CD8-positive, alpha-beta memory T cell (primary cell): ENCODE measurements at places on chromosomes 6 and 20. TPM values are rescaled to one million over a fixed set of nuclear protein-coding genes. Genes with fewer than 3 reads are reported as not detected.

DNA sequence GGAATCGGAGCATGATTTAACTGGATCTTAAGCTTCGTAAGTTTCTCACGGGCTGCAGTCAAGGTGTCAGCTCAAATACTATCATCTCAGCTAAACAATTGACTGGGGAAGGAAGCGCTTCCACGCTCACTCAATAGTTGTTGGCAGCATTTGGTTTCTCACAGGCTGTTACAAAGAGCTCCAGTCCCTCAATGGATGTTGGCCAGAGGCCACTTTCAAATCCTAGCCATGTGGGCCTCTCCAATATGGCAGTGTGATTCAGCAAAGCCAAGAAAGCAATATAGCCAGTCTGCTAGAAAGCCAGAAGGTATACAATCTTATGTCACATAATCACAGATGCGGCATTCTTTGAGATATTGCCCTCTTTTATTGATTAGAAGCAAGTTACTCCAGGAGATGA is 98.3 kb upstream of the PHACTR1 start:
- no peak for DNase-seq

DNA sequence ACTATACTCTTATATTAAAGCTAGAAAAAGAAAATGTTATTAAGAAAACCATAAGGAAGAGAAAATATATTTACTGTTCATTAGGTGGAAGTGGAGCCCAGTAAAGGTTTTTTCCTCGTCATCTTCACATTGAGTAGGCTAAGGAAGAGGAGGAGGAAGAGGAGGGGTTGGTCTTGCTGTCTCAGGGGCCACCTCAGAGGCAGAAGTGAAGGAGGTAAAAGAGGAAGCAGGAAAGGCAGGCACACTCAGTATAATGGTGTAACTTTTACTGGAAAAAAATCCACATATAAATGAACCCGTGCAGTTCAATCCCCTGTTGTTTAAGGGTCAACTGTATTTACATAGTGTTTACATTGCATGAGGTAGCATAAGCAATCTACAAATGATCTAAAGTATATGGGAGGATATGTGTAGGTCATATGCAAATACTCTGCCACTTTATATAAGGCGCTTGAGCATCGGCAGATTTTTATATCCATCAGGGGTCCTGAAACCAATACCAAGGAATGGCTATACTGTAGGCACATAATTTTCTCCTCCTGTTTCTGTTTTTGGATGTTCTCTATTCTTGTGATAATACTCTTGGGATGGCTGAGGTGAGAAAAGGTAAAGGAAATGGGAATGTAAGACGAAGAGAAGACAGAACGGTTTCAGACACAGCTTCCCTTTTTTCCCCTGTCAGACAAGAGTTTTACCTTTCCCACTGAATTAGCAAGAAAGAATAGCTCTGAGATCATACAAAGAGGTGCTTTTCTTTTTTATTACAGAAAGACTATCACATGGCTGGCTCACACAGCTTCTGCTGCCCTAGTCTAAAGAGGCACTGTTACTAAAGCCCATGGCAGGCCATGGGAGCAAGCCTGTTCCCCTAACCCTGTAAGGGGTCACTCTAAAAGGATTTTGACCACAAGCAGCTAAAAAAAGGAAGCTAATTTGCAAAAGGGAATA is 59.9 kb downstream of the NUDT3 start:
- DNase-seq = no peak

Gene PRPH2
- 0.15 TPM for total RNA-seq

Gene CST4
- total RNA-seq = not detected

Gene PEX6
- 20.6 TPM for total RNA-seq

Gene SALL4
- 0.11 TPM for total RNA-seq

DNA sequence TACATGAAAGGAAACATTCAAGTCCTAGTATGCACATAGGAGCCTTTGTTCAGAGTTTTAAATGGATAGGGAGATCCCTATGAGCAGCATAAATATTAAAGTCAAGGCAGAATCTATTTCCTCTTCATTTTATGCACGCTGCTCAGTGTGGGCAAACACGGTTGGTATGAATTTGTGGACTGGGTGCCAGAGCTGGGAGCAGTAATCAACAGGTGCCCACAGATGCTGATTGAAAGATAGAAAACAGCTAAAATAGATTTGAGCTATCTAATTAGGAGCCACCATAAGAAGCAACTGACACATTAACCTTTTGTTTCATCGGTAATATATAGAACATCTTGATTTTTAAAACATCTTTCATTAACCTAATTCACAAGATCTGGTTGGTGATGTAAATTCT is 175.5 kb downstream of the EYS start:
- no peak for DNase-seq

- DNase-seq = no peak
These were observed 18.2 kb upstream of the KIAA1755 start for GRCh38 chr20:38278763-38279162.

- no peak for DNase-seq
These were observed 82.1 kb downstream of the PTPRA start for GRCh38 chr20:2955257-2955970.

DNA sequence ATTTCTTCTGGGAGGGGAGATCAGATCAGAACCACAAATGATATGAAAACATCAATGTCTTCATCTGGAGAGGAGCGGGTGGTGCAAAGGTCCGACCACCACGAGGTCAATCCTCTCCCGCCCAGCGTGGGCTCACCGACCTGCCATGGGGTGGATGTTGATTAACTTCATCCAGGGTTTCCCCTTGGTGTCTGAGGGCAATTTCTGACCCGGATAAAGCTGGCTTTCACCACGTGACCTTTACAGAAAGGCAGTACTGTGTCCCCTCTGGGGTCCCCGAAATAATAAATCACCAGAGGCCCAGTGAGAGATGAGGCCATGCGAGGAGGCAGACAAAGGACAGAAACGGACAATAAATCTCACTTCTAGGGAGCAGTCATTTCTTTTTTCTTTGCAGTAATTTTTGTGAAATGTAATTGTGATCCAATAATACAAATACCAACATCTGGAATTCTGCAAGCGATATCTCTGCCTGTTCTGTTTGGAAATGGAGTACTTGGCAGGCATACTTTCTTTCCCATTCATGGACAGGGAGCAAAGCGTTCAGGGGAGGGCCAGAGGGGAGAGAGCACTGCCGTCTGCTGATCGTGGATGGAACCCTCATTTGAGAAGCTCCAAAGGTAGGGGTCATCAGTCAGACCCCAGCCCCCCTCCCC is 55.1 kb upstream of the APCDD1L start:
- peak; percentile 28 for DNase-seq

Gene LRRC1
- 2.5 TPM for total RNA-seq

DNA sequence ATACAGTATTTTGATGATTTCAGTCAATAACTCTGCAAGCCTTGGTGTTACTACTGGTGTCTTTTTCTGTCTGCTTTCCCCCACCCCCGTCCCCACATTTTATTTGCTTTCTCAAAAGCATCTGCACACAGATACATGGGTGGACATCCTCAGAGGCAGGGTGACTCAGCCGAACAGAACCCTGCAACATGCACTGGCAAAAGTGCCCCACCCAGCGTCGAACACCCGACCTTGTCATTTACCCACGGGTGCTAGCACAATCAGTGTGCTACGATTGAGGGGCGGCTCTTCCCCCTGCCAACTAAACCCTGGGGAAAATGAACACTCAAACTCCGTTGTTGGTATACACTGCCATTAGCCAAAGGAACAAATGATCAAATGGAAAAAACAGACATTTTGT is 115.9 kb upstream of the NAA20 start:
- no peak for DNase-seq

DNA sequence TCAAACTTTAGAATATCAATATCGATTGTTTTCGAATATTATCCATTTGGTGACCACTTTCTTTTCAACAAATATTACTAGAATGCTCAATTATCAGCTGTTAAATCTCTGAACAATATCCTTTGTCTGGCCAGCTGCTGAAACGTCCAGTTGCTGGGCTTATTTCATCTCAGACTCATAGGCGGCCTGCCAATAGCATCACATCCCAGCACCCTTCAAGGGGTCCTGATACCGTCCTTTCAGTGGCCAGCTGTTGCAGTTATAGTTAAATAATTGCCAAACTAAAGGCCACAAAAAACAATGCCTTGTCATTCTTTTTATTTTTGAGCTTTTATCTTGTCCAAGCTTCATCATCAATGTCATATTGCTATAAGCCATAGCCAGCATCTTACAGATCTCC is 1006.8 kb upstream of the MANEA start:
- no peak for DNase-seq

GRCh38 chr6:106446287-106446885 is 85.9 kb downstream of the CRYBG1 start:
- no peak for DNase-seq

Gene PDYN
- total RNA-seq = not detected

- no peak for DNase-seq
These were observed 223.8 kb downstream of the HAO1 start for GRCh38 chr20:7716286-7716972.

DNA sequence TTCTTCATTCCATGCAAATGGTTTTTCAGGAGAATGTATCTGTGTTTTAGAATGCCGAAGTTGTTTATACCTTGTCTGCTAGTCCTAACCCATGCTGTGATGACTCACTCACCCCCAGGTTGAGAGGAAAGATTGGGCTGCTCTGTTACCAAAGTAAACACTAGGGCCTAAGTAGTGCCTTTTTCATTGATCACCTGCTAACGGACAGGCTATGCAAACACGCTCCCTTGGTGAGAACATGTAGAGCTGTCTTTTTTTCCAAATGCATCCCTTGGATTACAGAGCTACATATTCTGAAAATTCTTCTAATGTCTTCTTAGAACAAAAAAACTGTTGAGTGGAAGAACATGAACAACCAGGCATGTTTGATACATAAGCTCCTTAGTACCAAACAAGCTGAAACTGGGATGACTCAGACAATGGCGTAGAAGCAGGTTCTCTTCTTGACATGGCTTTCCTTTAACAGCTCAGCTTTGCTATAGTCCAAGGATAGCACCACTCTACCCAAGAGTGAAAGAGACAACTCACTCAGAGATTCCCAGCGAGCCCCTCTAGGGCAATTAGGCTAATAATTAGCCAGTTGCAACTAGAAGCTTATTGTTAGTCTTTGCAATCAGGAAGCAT is 20.5 kb downstream of the PERP start:
- DNase-seq = no peak

Gene SLC52A3
- not detected for total RNA-seq

DNA sequence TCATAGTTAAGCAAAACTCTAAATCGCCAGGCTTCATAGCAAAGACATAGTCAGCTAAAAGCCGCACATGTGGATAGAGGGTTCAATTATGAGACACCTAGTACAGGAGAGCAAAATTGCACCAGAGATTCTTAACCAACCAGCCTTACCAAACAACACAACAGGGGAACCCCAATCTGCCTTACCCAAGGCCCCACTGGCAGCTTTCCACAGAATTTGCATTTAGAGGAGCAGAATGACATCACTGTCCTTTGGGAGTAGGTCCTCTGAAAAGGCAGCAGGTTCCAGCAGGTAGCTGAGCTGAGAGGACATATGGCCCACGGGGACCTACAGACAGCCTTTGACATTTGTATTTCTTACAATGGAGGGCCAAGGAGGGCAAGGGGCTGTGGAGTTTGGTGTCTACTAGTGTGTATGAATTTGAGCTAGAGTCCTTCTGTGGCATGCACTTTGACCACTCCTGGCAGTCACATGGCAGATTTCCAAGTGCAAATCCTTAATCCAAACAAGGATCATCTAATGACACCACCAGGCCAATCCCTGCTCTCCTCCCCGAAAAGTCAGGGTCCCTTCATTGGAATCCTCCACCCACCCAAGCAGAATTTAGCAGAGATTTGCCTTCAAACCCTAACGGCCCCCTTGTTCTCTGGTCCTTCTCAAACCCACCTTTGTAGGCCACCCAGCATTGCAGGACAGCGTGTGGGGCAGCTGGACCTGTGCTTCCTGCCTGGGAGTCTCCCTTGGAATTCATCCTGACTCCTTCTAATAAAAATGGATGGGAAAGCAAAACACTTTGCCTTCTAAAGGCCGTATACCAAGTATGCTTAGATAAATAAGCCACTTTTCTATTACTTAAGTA is 171.2 kb upstream of the SUPT3H start:
- no peak for DNase-seq

- no peak for DNase-seq
These were observed 109.3 kb downstream of the WDR27 start for GRCh38 chr6:169592558-169592957.

Gene SGK2
- total RNA-seq = 0.24 TPM

Gene GRM1
- not detected for total RNA-seq

DNA sequence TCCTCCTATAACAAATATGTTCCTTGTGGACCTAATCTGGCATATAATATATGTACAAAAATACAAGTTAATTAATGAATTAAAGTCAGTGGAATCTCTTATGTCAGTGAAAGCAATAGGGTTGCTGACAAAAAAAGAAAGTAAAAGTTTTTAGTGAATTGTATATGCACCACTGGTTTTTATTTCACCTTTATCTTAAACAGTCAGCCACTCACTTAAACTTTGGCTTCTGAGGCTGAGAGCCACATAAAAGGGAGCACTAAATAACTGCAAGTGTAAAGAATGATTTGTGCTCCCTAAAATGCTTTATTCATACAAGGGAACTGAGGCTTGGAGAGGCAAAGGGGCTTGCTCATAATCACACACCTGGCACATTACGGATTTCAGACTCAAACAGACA is 9.9 kb upstream of the F13A1 start:
- no peak for DNase-seq

- no peak for DNase-seq
These were observed 895.6 kb upstream of the MAP3K7 start for GRCh38 chr6:91482498-91482897.

- DNase-seq = no peak
These were observed 458.7 kb upstream of the AGPAT4 start for GRCh38 chr6:161732594-161732993.

GRCh38 chr6:37525460-37526357 is 26.0 kb upstream of the CCDC167 start:
- no peak for DNase-seq

DNA sequence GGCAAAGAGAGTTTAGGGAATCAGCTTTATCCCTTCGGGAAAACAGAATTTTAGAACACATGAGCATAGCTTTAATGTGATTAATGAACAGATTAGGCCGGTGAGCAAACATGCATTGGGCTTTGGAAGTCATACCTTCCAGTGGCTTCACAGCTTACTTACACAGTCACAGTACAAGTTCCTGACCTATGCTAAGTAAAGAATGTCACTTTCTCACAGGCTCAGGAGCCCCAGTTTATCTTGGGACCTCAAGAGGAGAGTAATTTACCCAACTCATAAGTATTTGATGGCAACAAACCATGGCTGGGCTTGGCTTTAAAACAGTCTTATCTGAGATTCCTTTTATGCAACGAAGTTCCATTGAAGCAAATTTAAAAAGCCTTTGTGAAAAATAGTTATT is 195.9 kb downstream of the AKAP7 start:
- DNase-seq = no peak

Gene RAB44
- total RNA-seq = not detected

DNA sequence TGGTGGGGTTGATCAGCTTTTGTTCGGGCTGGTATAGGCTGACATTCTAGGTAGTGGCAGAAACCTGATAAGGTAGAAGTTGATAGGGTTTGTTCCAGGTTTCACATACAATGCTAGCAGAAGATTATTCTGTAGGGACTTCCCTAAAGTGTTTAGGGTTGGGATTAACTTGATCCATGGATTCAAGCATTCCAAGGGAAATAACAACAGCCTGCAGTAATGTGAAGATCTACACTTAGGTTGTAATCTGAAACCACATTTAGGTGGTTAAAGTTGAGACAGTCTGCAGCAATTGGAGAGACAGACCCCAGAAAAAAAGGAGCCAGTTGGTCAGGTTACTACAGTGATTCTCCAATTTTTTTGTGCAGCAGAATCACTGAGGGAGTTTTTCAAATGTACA is 56.1 kb downstream of the GJA1 start:
- no peak for DNase-seq

GRCh38 chr6:34316431-34317171 is 67.8 kb upstream of the SMIM29 start:
- DNase-seq = no peak

Gene DEF6
- total RNA-seq = 73.0 TPM

Gene EFCAB8
- total RNA-seq = 0.69 TPM

Gene NOTCH4
- total RNA-seq = 1.3 TPM
